PC-9 (cell line): ENCODE measurements at places on chromosomes 12 and 14.

- peak; percentile 39 for DNase-seq
Observed at GRCh38 chr14:32576088-32576795, 247.1 kb downstream of the AKAP6 start.

GRCh38 chr12:121748571-121749265, 36.2 kb downstream of the TMEM120B start:
- DNase-seq, result peak; percentile 64

DNA sequence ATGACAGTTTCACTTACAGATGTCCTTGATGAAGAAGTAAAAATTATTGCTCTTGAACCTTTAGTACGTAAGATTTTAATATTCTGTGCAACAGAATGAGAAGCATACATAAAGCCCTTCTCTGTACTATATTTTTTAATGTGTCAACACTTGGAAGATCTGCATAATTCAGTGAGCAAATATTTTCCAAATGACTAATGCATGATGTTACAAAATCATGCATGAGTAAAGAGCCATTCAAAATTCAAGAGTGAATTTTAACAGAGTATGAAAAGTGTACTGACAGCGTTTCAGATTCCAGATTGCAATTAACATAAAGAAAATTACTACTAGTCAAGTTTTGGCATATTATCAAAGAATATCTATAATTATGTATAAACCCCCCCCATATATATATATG, 101.4 kb upstream of the BBS10 start:
- no peak for DNase-seq

DNA sequence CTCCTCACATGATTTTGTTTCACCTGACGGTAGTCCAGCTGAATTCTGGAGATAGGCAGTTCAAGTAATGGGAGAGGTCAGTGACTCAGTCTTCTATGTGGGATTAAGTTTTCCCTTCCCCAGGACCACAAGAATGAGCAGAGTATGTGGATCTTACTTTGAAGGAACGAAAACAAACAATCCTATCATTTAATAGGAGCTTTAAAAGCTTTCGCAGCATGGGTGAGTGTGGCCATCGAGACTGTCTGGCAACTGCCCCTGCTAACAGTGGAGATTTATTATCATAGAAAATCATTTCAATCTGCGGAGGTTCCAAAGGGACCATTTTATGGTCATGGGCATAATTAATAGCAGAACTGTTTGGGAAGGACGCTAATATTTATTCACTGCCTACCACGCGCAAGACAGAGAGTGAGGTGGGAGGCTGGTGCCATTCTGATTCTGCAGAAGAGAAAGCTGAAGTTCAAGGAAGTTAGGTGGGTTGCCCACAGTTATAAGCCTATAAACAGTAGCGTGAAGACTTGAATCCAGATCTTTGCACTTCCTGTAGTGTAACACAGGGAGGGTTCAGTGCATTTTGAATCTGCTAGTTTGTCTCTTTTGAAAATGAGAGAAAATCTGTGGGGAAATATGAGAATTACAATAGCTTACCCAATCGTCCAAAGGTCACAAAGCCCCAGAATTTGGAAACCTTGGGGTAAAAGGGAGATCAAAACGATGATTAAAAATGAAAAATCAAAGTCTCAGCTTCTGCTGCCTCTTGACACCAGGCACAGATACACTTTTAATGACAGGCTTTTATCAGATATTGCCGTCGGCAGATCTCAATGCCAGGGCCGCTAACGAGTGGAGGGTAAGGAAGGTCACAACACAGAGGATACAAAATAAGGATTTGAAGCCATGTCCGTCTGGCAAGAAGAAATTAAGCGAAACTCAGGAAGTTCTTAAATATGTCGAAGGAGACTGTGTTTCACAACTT, 209.6 kb downstream of the CRADD start:
- no peak for DNase-seq

- DNase-seq, result peak; percentile 41
Observed at GRCh38 chr14:80212023-80212397, 706 bp upstream of the DIO2 start.

GRCh38 chr12:84986586-84986985, 49.5 kb downstream of the TSPAN19 start:
- DNase-seq, result no peak

- no peak for DNase-seq
Observed at GRCh38 chr14:90273532-90273931, 17.2 kb downstream of the PSMC1 start.

DNA sequence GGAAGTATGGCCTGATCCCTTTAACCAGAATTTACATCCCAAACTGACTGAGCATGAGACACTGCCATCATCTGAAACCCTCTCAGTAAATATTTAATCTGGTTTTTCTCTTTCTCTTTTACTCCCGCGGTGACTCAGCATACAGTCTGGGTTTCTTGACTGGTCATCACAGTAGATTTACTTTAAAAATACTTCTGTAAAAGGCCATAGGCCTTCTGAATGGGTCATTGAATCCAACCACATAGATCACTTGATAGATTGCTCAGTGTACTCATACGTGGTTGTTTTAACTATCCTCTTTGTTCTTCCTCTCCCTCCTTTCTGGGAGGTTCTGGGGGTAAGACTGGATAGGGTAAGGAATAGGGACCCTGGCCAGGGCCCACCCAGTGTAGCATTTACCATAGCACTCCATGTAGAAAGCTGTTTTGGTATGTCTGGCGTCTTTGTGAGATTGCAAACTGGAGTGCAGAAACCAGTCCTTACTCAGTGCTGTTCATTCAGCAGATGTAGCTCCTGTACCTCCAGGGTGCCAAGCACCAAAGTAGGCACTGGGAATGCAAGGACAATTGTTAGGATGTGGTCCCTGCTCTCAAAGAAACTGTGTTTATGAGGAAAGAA, 165.7 kb downstream of the SRGAP1 start:
- DNase-seq, result no peak

DNA sequence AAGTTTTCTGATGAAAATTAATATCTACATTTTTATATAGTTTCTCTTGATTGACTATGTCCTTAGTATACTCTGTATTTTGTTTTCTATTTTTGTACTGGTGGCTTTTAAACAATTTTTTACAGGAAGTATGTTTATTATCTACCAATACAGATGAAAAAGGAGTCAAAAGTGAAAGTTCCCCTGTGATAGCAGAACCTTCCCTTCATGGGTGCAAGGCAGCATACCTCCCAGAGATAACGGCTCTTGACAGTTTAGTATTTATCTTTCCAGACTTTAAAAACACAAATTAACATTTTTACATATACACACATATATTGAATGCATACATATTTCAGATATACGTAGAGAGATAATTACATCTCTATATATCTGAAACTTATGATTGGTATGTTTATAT, 17.1 kb upstream of the FAM234B start:
- no peak for DNase-seq
